ENCODE measurements at places on chromosomes 7 and 10.

- no peak for DNase-seq
These were observed 22.7 kb downstream of the CCNY start for GRCh38 chr10:35359056-35359455.

- DNase-seq: no peak
These were observed 389.1 kb upstream of the ANKRD30A start for GRCh38 chr10:36736311-36736710.

DNA sequence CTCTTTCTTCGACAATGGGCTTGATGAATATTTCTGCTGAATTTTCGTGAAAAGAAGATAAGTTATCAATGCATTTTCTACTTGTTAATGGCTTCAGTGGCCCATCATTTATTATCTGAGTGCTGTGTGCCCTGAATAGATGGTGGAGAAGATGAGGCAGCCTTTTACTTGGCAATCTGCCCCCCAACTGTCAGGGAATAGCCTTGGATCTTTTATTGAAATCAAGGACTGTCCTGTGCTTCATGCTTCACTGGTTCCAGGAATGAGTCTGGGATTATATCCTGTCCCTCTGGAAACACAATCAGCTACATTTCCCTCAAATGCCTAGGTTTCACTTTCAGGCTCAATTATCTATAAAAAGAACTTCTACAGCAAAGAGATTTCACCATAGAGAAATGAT, 75.9 kb upstream of the NXPH1 start:
- DNase-seq: no peak

DNA sequence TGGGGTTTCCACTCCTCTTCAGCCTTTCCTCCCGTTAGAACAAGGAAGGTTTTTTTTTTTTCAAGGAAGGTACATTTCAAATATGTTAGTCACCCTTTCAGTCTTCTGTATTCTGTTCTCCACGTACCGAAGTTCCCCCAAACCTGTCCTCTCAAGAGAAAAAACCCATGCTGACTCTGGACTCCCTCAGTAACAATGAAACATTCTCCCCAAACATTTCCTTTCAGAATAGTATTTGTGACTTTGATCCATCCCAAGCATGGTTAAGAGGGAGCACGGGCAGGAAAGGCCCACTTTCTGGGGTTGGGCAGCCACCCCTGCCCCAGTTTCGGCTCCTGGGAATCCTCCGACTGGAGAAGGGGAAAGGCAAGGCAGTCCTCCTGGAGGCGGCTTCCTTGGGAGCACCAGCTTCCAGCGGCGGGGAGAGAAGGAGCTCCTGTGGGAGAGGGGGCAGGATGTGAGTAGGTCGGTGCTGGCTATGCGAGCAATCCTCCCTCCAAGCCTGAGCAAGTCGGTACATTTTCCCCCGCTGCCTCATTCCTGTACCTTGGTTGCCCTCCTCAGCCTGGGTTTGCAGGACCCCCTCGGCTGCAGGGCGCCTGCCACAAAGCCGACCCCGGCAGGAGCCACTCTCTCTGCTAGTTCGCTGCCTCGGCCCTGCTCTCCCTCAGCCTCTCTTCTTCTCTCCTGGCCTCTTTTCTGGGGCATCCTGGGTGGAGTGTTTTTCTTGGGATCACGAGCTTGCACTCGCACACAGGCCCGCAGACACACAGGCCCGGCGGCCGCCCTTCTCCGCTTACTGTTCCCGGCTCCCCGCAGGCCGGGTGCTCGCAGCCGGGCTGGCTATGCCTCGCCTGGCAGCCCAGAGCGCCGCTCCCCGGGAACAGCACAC, 2.1 kb upstream of the HOXA1 start:
- DNase-seq: no peak

DNA sequence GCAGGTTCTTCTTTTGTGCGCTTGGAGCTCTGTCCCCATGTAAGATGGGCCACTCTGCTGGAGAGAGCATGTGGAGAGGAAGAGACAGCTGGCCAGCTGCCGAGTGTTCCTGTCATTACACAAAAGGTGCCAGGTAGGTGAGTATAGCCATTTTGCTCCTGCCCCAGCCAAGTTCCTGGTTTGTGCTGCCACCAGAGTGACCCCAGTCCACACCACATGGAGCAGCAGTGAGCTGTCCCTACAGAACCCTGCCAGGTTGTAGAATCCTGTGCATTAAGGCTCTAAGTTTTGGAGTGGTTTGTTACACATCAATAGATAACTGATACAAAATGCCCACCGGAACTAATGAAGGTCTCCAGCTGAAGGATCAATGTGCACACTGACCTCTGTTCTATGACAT, 84.6 kb upstream of the GHITM start:
- DNase-seq: no peak

DNA sequence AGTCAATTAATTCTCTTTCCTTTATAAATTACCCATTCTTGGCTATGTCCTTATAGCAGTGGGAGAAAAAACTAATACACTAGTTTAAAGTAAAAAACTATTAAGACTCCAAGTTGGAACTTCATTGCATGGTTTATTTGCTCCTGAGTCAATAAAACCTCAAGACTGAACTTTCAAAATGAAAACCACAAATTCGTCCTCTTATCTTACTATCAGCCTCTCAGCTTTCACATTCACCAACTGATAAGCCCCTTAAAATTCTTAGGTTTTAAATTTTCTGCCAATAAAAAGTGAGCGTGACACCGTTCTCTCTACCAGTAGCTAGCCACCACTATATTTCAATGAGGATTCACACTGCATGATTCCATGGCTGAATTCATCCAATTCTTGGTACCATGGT, 346.4 kb upstream of the NPSR1 start:
- DNase-seq: no peak

- DNase-seq: no peak
These were observed 5.1 kb upstream of the PCBD1 start for GRCh38 chr10:70893227-70894006.

GRCh38 chr7:34338961-34339526, 319.0 kb upstream of the NPSR1 start:
- no peak for DNase-seq

DNA sequence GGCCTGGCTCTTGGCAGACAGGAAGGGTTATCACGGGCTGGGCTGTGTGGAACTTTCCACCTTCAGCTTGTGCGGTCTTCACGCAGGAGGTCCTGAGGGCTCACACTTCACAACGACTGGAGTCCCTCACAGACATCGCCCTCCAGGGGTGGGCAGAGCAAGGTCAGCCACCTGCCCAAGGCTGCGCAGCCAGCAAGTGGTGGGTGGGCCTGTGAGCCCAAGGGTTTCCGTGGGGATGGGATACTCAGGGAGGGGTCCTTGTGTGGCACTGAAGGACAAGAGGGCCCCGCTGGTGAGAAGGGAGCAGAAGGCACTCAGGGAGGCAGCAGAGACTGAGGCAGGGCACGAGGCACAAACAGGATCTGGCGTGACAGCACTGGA, 22.0 kb downstream of the PDIA4 start:
- DNase-seq: no peak

DNA sequence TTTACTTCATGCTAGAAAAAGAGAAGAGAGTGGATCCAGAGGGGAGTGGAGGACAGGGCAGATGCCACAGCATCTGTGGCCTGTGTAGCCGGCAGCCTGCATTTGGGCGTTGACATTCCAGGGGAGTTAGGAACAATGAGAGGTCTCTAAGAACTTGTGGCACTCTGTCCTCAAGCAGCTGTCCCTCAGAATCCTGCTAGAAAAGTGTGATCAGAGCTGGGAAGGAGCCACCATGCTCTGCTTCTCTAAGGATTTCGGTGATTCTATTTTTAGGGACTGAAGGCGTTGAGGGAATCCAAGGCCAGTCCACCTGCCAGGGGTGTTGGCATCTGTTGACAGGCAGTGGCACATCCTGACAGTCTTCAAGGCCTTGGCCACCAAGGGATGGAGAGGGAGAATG, 7.6 kb downstream of the LRIT2 start:
- no peak for DNase-seq

DNA sequence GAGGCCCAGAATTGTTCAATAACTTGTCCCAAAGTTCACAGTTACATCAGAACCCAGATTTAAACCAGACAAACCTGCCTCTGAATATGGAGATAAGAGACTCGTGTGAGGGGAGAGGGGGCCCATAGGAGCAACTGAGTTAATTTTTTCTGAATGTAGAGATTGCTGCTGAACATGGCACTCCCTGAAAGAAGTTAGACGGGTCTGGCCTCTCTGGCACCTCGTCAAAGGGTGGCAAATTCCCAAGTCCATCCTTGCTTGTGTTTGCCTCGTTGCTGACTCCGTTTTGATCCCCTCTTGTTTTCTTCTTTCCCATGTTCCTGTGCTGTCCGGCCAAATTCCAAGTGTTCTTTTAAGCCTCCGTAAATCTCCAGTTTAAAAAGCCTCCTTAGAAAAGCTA, 35.2 kb upstream of the YAE1 start:
- DNase-seq: no peak

- DNase-seq: no peak
These were observed 14.2 kb downstream of the TFR2 start for GRCh38 chr7:100627238-100627549.

DNA sequence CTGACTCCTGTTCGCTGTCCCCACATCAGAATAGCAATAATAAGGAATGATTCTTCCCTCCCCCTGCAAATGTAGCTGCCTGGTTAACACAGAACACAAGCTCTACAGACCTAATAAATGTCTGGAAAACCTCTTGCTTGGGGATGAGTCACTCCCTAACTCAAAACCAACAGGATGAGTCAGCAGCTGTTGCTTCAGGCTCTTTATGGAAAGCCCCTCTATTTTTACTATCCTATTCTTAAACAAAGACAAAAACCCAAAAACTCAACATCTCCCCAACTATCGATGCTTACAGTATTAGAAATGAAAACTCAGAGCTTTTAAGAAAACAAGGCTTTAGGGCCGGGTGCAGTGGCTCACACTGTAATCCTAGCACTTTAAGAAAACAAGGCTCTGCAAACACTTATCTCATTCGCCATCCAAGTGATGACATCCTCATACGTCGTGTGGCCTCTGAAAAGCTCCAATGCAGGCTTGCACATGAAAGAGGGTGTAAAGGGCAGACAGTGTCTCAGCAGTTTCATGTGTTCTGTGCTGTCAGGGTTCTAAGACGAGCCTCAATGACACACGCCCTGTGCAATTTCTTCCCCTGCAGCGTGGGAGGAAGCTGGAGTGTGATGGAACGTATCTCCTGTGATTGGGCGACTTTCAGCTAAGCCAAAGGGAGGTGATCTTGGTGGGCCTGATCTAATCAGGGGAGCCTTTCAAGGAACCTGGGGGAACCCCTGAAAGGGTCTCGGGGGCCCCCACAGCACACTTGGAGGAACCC, 70.1 kb downstream of the AMZ1 start:
- peak; percentile 28 for DNase-seq

- DNase-seq: no peak
These were observed 59.4 kb upstream of the UCN3 start for GRCh38 chr10:5305374-5305773.

DNA sequence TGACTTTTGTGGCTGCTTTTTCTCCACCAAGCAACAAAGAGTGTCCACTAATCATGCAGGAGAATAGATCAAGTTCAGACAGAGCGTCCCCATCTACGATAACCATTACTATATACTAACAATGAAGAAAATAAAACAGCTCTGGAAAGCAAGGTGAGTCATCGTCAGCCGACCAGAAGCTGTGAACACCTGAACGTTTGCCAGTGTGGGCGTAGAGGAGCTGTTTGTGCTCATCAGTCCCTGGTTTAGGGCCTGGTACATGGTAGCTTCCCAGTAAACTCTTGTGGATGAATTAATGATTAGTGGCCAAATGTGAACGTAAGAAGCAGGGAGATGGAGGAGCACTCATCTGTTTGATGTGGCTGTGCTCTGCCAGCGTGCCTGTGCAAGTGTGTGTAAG, 180.7 kb downstream of the EVX1 start:
- no peak for DNase-seq

GRCh38 chr7:71735961-71736556, 604.1 kb downstream of the GALNT17 start:
- no peak for DNase-seq

DNA sequence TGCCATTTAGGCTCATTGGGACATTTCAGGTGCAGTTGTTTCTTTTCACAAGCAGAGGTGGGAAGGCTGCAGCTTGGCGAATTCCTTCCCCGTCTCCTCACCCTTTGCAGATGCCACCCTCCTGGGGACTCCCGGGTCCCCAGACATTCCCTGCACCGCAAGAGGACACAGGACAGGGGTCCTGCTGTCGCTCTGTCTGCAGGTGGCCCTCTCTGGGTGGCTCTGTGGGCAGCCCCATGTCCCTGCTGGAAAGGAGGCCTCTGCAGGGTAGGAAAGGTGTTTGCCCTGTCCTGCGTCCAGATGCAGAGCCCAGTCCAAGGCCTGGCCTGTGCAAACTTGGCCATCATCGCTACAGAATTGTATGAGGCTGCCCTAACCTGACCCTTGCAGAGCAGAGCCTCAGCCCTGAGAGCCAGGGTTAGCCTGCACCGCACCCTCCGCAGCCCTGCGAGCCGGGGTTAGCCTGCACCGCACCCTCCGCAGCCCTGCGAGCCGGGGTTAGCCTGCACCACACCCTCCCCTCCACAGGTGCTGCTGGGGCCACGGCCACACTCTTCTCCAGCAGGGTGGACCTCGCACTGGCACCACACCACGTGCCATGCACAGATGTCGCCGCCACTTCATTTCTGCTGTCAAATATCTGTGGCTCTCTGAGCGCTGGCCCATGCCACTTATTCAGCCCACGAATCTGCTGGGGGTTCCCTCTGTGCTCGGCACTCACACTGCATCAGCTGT, 61.0 kb downstream of the CFAP46 start:
- no peak for DNase-seq

DNA sequence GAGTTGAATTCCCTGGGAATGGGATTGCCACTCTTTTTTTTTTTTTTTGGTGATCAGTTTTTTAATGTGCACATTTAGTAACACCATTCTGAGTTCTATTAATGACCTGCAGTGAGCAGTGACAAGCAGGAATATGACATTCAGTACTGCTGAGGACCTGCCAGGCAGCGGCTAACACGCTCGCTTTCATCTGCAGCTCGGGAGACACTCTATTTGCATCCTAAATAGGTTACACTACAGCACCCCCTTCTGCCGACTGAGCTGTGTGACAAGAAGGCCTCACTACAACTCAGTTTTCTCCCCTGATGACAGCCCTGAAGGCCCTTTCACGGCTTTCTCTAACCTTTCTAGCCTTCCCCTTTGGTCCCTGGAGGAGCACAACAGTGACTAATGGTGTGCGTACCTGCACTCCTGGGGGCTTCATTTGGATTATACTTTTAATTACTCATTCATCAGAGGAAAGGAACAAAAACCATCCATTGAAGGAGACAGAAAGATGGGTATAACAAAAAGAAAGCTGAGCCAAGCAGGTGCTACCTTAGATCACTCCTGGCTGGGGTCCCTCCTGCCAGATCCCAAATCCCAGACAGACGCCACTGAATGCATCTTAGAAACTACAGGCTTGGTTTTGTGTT, 872.4 kb downstream of the LRMDA start:
- DNase-seq: no peak

DNA sequence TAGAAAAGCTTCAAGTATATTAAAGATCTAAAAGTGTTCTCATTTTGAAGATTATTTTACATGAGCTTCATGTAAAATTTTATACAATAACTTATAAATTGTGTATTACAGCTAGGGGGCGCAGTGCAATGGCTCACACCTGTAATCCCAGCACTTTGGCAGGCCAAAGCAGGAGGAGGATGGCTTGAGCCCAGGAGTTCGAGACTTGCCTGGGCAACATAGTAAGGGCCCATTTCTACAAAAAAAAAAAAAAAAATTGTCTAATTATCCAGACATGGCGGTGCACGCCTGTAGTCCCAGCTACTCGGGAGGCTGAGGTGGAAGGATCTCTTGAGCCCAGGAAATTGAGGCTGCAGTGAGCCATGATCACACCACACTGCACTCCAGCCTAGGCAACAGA, 16.6 kb downstream of the ACBD5 start:
- DNase-seq: no peak

- DNase-seq: no peak
These were observed 55.8 kb downstream of the RASGEF1A start for GRCh38 chr10:43211030-43211429.

Measured in stimulated activated CD8-positive, alpha-beta memory T cell treated with anti-CD3 and anti-CD28 coated beads, Interleukin-15, amount 100 ng/mL, for 24 hours (primary cell).